CD4-positive, alpha-beta T cell treated with Interferon alpha-2 for 1 hour (primary cell): ENCODE measurements at places on chromosomes 6 and 20.

DNA sequence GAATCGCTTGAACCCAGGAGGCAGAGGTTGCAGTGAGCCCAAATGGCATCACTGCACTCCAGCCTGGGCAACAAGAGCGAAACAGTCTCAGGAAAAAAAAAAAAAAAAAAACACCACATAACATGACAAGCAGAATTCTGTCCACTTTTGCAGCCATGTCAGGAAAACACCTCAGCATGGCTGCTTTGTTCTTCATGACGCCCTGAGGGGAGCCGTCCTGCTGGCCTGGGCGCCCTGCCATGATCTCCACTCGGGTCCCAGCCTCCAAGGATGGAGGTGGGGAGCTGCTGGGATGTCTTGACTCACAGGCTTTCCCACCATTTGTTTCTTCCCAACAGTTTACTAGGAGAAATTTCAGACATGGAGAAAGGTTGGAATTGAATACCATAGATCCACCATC, 42.2 kb downstream of the SNX9 start:
- DNase-seq: no peak

- no peak for DNase-seq
Measured at GRCh38 chr20:51388227-51388626, 154.3 kb downstream of the NFATC2 start.

GRCh38 chr6:21955053-21955595, 341.7 kb downstream of the PRL start:
- DNase-seq: no peak

DNA sequence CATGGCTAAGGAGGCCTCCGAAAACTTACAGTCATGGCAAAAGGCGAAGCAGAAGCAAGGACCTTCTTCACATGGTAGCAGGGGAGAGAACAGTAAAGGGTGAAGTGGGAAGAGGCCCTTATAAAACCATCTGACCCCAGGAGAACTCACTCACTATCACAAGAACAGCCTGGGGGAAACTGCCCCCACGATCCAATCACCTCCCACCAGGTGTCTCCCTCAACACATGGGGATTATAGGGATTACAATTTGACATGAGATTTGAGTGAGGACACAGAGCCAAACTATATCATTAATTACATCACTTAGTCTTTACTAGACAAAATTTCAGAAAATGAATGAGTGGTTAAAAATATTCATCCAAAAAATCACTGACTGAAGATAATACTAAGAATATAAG, 453.6 kb downstream of the COL12A1 start:
- DNase-seq: no peak

DNA sequence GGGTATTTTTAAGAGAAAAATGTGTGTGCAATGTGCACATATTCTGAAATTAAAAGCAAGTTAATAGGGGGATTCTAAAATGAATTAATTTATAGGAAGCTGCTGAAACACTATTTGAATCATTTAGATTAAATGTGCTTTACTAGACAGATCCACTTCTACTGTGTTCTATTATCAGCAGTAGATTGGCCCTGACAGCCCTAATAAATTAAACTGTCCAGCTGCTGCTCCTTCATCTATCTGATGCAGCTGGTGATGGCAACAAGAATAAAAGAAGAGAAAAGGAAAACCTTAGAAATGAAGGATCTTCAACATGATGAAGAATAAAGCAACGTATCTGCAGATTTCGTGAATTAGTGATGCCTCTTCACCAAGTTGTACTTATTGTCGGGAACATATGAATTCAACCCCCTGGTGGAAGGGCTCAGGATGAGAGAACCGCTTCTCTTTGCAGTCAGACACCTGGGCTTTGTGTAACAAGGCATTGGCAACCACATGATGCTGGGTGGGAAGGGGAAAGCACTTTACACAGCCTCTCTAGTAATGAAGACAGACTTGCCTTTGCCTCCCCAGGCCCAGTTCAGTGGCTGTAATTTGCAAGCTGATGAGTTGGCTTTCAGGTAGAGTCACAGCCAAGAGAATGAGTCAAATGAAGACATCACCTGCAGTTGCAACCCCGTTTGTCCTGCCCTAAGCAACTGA, 94.4 kb downstream of the LAMP5 start:
- no peak for DNase-seq
